Choroid plexus epithelial cell (primary cell): ENCODE measurements at places on chromosomes 2 and 18.
A peak's percentile ranks its signal among the peaks of the same experiment; 100 is the strongest.

- no peak for DNase-seq
These were observed 11.8 kb downstream of the MYO3B start for GRCh38 chr2:170189757-170190156.

DNA sequence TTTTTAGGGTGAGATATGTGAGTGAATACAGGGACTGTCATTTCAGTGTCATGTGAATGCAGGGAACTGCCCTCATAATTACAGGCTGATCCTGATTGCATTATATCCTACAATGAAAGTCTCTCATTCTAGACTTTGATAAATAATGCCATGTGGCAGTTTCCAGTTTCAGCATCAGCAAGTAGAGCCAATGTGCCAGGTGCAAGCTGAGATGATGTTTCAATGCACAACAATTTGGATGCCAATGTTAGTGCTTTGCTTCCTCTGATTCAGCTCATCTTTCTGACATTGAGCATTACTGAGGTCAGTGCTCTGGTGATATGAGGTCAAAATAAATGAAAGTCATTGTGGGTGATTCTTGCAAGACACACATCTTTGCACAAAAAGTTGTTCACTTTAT is 63.7 kb upstream of the TFPI start:
- DNase-seq, result no peak

DNA sequence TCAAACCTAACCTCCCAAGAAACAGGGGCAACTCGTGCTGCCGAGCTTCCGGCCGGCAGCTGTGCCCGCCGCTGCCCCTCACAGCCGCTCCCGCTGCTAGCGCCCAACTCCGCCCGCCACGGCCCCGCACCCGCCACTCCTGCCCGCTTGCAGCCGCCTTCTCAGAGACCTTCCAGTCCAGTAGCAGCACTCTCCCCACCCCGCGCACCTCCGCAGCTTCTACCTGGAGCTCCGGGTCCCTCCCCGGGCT is 722 bp upstream of the C2orf15 start:
- DNase-seq, result no peak

- peak; percentile 63 for DNase-seq
These were observed 20.4 kb upstream of the BCL2 start for GRCh38 chr18:63339920-63340484.

DNA sequence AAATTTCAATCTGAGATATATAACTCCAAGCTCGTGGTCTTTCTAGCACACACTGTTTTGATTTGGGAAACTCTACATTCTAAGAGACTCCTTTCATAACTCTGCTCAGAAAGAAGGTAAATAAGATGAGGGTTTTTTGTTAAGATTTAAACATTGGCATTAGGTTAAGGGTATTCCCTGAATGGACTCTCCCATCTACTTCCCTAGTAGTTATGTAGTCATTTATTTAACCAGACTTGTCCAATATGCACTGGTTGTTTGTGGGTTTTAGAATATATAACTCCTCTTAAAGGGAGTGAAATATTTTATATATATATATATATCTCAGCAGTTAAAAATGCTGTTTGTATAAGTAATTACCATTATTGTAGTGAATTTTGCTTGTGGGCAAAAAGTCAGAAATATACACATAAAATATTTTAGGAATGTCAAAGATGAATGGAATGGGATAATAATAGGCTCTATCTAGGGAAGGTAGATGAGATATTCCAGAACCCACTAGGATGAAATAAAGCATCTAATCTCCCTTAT is 61.5 kb upstream of the WDR75 start:
- DNase-seq, result peak; percentile 30

DNA sequence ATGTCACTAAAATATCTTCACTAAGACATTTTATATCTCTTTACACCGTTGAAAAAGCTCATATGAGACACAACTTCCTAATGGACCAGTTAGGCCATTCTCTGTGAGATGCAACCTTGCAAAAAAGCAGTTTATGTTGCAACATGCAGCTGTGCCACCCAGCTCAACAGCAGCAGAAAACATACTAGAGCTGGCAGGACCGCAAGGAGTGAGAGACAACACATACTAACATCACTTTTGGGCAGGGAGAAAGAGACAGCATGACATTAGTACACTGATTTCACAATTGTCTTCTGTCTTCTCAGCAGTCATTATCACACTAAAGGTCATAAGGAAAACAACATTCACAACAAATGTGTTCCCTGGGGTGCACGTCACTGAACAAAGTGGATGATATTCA is 122.9 kb downstream of the EPB41L3 start:
- DNase-seq, result no peak

DNA sequence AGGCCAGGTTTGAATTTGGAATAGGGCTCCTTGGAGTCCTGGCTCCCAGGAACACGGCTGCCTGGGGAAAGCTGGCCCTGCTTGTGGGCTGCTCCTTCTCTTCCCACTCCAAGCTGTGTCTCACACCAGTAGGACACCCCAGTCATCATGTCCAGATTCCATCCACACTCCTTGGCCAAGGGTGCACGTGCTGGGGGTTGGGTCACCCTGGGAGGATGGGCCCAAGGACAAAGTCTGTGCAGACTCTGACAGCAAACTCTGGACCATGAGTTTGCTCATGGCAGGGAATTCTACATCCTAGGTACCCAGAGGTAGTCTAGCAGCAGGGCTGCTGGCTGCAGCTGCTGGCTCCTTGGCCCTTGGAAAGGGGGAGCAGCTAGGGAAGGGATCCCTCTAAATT is 102.4 kb upstream of the EPAS1 start:
- DNase-seq, result no peak

DNA sequence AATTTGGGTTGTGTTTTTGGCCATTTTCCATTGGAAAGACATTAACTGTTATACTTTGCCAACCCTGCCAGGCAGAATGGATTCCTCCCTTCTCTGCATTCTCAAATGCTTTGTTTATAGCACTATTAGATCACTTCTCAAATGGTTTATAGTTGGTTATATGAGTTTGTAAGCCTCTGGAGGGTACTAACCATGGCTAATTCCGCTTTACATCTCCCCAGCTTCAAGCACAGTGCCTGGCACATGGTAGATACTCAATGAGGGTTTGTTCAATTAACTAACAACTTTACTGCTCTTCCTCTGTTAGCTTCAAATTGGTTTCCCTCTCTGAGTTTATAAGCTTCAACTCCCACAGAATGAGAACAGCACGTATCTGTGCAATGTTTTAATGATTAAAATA is 213.5 kb downstream of the SOX11 start:
- DNase-seq, result no peak

- DNase-seq, result no peak
These were observed 63.9 kb downstream of the MAPK4 start for GRCh38 chr18:50623694-50624352.

- no peak for DNase-seq
These were observed 131.7 kb downstream of the MYCN start for GRCh38 chr2:16071865-16072637.

DNA sequence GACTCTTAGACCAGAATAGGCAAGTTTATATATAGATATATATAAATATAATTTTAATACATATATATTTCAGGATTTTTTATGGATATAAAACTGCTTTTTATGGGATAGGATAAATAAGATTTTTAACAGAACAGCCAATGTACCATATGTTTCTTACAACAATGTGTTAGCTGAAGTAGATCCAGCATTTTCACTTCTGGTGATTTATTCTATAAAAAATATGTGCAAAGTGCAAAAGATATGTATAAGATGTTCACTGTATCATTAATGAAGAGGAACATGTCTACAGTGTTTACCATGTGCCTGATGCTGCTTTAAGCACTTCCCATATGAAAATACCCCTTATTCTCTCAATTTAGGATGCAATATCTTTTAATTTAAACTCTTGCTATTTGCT is 22.2 kb upstream of the GPR75 start:
- no peak for DNase-seq

DNA sequence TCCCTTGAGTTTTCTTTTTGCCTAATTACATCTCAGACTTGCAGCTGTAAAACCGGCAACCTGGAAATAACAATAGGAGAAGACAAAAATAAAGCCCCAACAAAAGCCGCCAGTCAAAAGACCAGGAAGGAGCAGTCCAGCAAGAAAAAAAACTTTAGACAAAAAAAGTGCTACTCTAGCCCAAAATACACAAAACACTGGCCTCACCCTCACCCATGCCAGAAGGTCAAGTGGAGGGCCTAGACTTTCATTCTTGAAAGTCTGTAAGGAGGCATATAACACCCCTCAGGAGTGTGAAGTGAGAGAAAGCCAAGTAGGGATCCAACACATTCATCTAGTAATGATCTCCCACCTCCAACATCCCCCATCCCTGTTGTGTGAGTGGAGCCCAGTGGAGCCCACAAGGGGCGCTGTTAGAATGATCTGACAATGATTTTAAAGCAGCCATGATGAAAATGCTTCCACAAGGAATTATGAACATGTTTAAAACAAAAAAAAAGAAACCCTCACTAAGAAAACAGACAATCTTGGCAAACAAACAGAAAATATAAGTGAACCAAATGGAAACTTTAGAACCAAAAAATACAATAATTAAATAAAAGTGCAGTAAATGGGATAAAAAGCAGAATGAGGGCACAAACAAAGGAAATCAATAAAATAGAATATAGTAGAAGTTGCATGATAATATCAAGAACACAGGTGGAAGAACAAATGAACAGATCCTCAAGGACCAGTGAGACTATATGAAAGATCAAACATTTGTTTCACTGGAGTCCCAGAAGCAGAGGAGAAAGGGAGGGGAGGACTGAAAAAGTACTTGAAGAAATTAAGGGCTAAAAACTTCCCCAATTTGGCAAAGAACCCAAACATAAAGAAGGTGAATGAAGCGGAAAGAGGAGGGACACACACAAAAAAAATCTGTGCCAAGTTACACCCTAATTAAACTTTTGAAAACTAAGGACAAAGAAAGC is 23.9 kb downstream of the SESTD1 start:
- no peak for DNase-seq

DNA sequence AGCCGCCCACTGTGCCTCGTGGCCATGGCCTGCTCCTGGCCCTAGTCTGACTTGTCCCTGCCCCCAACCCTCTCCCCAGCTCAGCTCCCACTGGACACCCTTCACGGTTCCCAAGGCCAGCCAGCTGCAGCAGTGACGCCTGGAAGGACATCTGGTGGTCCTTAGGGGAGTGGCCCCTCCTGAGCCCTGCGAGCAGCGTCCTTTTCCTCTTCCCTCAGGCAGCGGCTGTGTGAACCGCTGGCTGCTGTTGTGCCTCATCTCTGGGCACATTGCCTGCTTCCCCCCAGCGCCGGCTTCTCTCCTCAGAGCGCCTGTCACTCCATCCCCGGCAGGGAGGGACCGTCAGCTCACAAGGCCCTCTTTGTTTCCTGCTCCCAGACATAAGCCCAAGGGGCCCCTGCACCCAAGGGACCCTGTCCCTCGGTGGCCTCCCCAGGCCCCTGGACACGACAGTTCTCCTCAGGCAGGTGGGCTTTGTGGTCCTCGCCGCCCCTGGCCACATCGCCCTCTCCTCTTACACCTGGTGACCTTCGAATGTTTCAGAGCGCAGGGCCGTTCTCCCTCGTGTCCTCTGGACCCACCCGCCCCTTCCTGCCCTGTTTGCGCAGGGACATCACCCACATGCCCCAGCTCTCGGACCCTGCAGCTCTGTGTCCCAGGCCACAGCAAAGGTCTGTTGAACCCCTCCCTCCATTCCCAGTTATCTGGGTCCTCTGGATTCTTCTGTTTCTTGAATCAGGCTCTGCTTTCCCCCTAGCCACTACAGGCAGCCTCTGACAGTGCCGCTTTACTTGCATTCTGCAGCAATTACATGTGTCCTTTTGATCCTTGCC is 35.8 kb downstream of the ANO7 start:
- DNase-seq, result peak; percentile 48

- no peak for DNase-seq
These were observed 136.8 kb downstream of the ESCO1 start for GRCh38 chr18:21463718-21464117.

DNA sequence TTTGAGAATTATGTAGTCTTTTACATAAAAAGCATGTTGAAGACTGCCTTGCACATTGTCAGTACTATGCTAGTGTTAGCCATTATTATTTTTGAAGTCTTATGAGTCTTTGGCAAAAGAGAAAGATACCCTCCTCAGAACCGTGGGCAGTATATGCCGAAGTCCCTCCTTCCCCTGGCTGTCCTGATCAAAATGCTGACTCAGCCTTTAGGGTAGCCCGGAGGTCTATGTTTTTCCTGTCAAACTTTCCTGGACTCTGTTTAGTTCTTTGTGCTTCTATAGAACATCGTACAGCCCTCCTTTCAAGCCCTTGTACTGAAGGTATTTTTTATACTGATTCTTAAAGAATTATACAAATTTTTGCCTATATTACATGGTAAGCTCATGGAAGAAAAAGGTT is 264.7 kb upstream of the ATP5MC3 start:
- DNase-seq, result no peak

- DNase-seq, result peak; percentile 16
These were observed 548.8 kb upstream of the NRP2 start for GRCh38 chr2:205133544-205133943.

DNA sequence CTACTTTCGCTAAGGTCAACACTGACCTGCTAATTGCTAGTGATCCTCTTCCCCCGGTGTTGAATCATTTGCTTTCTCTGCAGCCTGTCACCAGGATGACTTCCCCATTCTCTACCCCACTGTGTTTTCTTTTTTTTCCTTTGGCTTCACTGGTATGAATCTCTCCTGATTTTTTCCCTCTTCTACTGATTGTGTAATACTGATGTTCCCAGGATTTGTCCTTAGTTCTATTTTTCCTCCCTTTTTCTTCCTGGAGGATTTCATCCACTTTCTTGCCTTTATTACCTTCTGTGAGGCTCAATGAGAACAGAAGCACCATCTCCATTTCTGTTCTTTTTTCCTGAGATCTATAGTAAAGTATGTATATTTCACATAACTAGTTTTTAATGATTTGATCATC is 14.1 kb upstream of the MSH2 start:
- DNase-seq, result no peak

DNA sequence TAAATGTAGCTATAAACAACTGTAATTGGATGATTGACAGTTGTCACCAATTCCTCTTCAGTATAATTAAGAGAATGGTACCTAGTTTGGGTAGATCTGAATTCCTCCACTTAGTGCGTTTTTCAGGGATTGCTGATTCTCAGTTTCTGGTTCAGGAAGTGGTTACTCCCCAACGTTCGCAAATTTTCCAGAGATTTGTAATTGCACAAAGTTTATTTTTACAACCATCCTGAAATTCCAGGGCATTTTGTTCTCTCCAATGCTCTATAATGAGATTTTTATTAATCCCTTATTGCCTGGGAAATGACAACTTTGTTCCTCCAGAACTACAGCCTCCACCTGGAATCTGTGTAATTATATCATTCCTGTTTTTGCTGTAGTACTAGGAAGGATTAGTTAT is 710.6 kb upstream of the ZEB2 start:
- DNase-seq, result peak; percentile 22

- peak; percentile 94 for DNase-seq
These were observed 184.0 kb upstream of the PID1 start for GRCh38 chr2:229454934-229455631.

- no peak for DNase-seq
These were observed 111.3 kb downstream of the PRELID3A start for GRCh38 chr18:12518832-12519531.

- no peak for DNase-seq
These were observed 1.6 kb upstream of the ERMN start for GRCh38 chr2:157327200-157327599.
